Globus pallidus (tissue), 1 donor: ENCODE measurements at places on chromosomes 5 and 9.

- DNase-seq, result no peak
Observed at GRCh38 chr5:37696190-37697021, 143.4 kb downstream of the GDNF start.

- no peak for DNase-seq
Observed at GRCh38 chr5:140223567-140223966, 48.6 kb downstream of the CYSTM1 start.

DNA sequence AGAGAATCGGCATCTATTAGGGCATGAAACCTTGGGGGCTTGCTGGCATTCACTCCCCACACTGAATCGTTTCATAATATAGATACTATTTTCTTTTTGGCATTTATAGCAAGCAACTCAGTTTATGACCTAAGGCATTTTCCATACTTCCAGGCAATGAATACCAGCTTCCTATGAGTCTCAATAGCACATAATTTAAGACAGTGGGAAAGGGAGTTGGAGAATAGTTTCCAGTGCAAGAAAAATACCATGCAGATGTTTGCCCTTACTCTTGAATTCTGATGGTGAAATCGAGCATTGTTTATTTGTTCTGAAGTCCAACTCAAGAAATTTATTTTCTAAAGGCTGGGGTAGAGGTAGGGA, 175.8 kb upstream of the KLF9 start:
- no peak for DNase-seq

GRCh38 chr5:84862132-84862531, 477.5 kb upstream of the EDIL3 start:
- no peak for DNase-seq

GRCh38 chr5:15943487-15943886, 236.1 kb downstream of the MARCHF11 start:
- no peak for DNase-seq

DNA sequence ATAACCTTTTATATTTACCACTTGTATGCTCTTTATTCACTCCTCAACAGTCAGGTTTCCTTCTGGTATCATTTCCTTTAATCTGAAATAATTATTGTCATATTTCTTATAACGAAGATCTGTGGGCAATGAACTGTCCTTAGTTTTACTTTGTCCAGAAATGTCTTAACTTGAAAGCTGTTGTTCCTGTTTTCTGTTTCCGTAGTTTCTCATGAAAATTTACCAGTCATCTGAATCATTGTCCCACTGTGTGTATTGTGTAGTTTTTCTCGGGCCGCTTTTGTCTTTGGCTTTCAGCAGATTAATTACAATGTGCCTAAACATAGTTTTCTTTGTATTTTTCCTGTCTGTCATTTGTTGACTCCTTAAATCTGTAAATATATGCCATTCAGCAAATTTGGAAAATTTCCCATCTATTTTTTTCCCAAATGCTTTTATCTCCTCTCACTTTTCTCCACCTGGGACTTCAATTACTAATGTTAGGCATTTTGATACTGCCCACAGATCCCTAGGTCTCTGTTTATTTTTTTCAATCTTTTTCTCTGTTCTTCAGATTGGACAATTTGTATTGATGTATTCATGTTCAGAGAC, 74.9 kb downstream of the PDE8B start:
- DNase-seq, result no peak

DNA sequence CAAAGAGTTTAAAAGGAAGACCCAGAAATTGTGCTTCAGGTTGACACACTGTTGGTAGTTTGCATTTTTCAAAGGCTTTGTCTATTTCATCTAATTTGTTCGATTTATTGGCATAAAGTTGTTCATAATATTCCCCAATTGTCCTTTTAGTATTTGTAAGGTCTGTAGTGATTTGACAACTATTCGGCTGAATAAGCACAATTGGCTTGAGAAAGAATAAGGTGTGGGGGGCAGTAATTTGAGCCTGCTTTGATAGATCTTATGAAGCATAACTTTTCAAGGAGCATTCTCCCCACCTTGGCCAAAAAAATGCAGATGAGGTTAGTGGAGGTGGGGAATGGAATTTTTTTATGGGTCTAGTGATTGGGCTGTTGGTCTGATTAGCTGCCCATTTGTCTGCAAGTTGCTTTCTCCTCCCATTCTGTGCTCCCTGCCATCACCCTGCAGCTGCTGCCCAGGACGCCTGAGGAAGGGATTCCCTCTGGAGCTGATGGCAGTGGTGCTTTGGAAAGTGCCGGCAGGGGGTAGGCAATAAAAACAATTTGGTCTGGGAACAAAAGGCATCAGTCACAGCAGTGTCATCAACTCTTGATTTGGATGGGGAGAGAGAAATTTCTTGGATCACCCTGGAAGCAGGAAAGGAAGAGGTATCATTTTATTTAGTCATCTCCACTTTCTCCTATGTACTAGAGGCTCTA, 26.6 kb downstream of the WNT8A start:
- no peak for DNase-seq

- DNase-seq, result no peak
Observed at GRCh38 chr5:65734921-65735320, 12.9 kb downstream of the NLN start.

- DNase-seq, result no peak
Observed at GRCh38 chr9:100070104-100071041, 28.4 kb downstream of the ERP44 start.

DNA sequence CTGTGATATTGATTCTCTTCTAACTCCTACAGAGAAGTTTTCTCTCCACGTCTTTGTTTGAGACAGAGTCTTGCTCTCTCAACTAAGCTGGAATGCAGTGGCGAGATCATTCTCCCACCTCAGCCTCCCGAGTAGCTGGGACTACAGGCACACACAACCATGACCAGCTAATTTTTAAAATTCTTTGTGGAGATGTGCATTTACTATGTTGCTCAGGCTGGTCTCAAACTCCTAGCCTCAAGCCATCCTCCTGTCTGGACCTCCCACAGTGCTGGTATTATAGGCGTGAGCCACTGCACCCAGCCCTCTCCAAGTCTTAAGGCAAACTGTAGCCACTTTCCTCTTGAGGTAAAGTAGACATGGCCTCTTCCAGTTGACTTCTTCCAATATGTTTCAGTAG, 72.2 kb downstream of the SNX18 start:
- no peak for DNase-seq

DNA sequence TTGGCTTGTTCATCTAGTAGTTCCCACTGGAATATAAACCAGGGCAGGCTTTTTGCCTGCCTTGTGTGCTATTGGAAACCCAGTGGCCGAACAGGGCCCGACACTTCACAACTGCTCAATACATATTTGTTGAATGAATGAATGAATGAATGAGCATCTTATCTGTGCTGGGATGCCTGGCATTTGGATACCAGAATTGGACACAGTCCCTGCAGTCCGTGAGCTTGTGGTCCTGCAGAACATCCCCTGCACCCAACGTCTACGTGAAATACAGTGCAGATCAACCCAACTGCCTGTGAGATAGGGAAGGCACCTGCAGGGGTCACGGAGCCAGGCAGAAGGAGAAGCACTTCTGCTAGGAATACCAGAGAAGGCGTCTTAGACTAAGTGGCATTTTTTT, 30.0 kb upstream of the COL15A1 start:
- DNase-seq, result no peak

DNA sequence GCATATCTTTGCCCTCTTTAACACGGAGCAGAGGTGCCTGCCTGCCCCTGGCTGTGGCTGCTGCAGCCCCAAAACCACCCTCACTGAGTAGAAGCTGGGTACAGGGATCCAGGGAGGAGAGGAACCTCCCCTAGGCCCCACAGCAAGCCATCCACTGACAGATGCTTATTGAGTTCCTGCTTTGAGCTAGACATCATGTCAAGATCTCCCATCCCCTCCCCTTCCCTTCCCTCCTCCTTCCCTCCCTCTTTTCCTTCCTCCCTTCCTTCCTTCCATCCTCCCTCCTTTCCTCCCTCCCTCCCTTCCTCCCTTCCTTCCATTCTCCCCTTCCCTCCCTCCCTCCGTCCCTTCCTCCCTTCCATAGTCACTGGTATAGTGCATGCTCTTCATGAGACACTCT, 29.3 kb downstream of the GOLGA2 start:
- no peak for DNase-seq

DNA sequence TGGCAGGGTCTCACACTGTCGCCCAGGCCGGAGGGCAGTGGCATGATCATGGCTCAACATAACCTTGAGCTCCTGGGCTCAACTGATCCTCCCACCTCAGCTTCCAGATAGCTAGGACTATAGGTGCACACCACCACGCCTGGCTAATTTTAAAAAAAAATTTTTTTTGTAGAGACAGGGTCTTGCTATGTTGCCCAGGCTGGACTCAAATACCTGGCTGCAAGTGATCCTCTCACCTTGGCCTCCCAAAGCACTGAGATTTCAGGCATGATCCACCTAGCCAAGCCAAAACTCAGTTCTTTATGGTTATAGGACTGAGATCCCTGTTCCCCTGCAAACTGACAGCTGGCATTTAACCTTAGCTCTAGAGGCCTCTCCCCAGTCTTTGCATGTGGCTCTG, 5.3 kb downstream of the LMBRD2 start:
- DNase-seq, result no peak

- peak; percentile 44 for DNase-seq
Observed at GRCh38 chr9:75892216-75892911, 1.9 kb downstream of the PCSK5 start.

DNA sequence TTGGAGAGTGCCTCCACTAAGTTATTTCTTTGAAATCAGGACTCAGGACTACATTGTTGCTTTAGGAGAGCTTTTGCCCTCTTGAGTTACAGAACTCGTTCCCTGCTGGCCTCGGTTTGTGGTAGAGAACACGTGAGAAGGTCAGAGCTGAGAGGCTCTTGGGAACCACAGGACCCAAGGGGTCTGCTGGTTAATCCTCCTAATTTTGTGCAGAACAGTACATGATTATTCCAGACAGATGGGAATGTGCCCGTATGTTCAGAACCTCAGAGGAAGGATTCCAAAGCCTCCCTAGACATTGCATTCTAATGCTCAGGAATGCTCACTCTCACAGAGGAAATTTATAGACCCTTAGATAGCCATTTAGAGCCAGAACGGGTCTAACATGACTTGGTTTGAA, 25.2 kb upstream of the BASP1 start:
- DNase-seq, result no peak

GRCh38 chr5:156109317-156110023, 217.5 kb upstream of the SGCD start:
- DNase-seq, result no peak

DNA sequence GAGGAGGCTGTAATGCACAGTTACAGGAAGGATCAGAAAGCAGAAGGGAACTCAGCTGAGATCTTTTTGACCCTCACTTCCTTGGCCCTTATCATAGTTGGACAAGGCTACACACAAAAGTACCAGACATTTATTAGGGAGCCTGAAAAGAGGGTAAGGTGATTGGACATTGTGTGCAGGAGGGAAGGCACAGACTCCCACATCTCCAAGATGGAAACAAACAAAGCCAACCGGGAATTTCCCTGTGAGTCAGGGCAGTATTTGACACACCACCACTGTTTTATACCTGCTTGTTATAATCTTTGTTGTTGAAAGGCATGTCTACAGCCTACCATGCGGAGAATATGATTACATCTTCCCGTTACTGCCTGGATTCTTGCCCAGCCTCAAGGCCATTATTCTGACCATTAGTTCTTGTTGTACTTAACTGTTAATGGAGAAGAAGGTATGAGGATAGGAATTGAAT, 3.0 kb upstream of the CCNG1 start:
- no peak for DNase-seq

DNA sequence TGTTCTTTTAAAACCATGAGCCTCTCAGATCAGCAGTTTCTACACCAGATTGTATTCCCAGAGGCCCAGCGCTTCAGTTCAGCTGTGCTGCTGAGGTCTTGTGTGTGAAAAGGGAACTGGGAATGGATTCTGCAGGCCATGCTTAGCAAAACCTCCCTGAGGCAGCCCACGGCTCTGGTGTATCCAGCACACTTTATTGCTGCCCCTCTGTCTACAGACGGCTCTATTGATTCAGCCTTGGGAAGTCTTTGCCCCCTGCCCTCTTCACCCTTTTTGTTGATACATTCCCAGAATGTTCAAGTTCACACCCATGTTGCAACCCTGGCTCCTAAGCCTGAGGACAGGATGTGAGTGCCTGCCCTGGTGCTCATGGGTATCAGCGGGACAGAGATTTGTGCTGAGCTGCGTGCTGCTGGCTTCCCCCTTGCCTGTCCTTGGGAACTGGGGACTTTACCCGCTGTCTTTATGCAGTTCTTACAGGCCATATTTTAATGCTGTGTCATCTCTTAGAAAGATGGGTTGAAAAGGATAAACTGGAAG, 37.3 kb downstream of the ARHGAP26 start:
- no peak for DNase-seq

DNA sequence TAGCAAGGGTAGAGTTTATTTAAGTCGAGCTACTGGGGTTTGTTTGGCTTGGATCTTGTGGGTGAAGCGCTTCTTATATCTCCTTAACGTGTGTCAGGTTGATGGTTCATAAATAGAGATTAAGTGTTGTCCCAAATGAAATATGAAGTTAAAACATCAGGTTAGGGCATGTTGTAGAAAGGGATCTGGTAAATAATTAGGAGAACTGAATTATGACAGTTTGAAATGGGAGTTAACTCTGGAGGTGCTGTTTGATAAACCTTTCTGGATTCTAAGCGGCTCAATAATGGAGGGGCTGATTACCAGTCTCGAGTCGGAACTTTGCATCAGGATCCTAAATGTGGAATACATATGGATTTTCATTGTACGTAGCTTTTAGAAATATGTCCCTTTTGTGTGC, 717.0 kb upstream of the WWC1 start:
- DNase-seq, result no peak

DNA sequence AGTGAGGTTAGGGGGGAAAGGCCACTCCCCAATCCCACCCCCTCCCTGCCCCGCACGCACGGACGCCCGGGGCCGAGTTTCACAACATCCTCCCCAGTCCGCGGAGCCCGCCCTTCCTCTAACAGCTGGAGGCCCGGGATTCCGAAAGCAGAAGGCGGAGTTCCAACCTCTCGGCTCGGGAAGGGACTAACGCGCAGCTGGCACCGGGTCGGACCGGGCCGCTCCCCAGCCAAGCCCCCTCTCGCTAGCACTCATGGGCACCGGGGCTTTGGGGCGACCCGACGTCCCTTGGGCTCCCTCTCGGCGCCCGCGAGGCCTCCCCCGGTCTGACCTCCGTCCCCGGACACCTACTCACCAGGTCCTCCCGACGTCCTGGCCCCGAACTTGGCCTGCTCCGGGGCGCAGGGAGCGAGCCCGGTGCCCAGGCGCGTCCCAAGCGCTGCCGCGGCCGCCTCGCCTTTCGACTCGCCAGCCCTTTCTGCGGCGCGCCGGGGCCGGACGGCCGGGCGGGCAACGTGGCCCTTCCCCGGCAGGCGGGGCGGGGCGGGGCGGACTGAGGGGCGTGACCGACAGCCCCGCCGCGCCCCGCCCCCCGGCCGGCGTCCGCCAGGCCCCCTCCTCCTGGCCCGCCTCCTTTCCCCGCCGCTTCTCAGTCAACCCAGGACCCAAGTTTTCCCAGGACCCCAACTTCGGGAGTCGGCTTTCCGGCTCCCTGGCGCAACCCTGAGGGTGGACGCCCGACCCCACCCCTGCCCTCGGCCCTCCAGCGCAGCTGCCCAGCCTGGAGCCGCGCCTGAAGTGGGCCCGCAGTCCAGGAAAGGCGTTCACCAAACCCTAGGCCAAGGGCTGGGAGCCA, at the start of gene MGAT1:
Gene MGAT1, minus strand, starts transcription at position 482 of the 856 bp plus-strand sequence. CDS start 9,835 bp downstream, outside the sequence.
- peak; percentile 77 for DNase-seq

- no peak for DNase-seq
Observed at GRCh38 chr5:83653669-83654068, 67.0 kb downstream of the HAPLN1 start.

- no peak for DNase-seq
Observed at GRCh38 chr5:67363963-67364362, 167.4 kb upstream of the CD180 start.

- DNase-seq, result no peak
Observed at GRCh38 chr5:168022446-168023169, 268.8 kb upstream of the WWC1 start.
